ENCODE measurements at places on chromosomes 3 and 15.
A peak's percentile ranks its signal among the peaks of the same experiment; 100 is the strongest.

DNA sequence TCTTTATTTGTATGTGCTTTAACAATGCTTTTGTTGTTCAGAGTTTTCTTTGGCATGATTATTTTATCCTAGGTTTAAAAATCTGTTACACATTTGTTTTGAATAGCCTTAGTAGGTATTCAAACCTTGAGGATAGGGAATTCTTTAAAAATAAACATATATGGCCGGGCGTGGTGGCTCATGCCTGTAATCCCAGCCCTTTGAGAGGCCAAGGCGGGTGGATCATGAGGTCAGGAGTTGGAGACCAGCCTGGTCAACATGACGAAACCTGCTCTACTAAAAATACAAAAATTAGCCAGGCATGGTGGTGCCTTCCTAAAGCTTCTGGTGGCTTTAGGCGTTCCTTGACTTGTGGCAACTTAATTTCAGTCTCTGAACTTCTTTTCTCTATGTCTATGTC lies 743.3 kb upstream of the EPHA6 start:
- no peaks in the 10 kb centered on the region for H3K36me3 ChIP-seq
- H3K4me3 ChIP-seq: no peak overlapping the region
- H3K4me1 ChIP-seq: no peaks in the 10 kb centered on the region
- no peak for DNase-seq
- H3K27ac ChIP-seq: no peak overlapping the region

DNA sequence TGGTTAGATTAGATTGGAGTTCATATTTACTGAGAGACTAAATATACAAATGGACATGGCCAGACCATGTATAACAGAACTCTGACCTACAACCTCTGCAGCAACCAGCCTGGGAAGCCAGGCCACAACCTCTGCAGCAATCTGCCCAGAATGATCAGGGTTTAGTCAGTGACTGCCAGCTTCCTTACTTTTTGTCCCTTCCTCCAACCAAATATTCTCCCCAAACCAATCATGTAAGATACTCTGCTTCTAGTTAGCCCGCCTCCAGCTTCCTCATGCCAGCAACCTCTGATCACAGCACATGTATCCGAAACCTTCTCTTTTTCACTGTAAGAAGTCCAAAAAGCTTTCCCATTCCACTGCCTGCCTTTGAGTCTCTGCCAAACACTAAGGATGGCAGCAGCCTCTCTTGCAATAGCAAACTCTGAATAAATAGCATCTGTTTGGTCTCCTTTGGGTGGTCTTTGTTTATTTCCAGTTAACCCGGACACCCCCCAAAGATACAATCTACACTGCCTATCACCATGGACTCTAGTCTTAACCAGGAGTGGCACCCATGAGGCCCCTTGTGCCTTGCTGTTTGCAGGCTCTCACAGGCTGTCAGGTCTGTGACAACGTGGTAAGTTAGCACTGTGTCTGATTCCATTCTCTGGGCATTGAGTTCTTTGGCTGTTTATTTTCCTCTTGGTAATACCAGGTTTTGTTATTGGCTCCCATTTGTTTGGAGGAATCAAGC lies 102.2 kb downstream of the ERC2 start:
- H3K4me1 ChIP-seq: no peaks in the 10 kb centered on the region
- peaks cover 19% of the 10 kb centered on the region for H3K27me3 ChIP-seq
- no peak overlapping the region for H3K27ac ChIP-seq
- DNase-seq: no peak
- H3K4me3 ChIP-seq: no peak overlapping the region

- H3K36me3 ChIP-seq: peaks cover 11% of the 10 kb centered on the region
- no peak for DNase-seq
- peak overlapping the region; percentile 88 for H3K27ac ChIP-seq
- H3K4me3 ChIP-seq: peak overlapping the region; percentile 74
- H3K27me3 ChIP-seq: no peaks in the 10 kb centered on the region
- H3K4me1 ChIP-seq: peaks cover 79% of the 10 kb centered on the region
Observed at GRCh38 chr3:43309372-43310305, 23.3 kb downstream of the SNRK start.

GRCh38 chr3:126816298-126816697 lies 112.3 kb downstream of the CHCHD6 start:
- H3K27ac ChIP-seq: no peak overlapping the region
- H3K27me3 ChIP-seq: no peaks in the 10 kb centered on the region
- H3K4me3 ChIP-seq: no peak overlapping the region
- H3K4me1 ChIP-seq: peaks cover 19% of the 10 kb centered on the region
- DNase-seq: no peak

DNA sequence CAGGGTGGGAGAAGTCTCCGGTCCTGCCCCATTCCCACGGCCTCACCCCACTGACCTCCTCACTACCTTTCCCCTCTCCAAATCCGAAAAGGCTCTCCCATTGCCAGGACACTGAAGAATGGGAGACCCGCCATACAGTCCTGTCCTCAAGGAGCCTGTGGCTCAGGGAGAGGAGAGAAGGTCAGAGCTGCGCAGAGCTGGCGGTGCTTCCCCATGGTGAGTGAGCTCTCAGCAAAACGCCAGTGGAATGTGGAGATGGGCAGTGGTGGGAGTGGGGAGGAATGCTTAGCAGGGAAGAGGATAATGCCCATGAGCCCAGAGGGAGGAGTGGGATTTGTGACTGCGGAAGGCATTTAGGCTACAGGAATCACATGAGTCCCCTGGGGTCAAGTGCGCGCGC lies 20.1 kb downstream of the FAM43A start:
- H3K4me1 ChIP-seq: no peaks in the 10 kb centered on the region
- no peaks in the 10 kb centered on the region for H3K27me3 ChIP-seq
- no peaks in the 10 kb centered on the region for H3K36me3 ChIP-seq
- H3K27ac ChIP-seq: no peak overlapping the region
- no peak for DNase-seq

DNA sequence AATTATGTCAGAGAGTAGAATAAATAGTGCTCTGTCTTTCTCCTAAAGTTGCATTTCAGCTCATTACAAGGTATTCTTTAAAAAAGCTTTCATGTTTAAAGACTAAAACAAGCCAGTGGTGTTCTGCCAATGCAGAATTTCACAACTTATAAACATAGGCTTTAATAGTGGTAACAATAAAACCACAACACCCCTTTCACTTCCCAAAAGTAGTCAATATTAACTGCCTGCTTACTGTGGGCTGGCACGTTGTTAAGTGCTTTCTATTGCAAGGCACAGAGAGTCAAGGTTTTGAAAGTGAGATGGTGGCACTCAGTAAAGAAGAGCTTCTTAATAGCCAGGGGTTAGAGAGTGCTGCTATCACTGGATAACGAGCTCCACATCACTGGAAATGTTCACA lies 8.4 kb upstream of the RTP1 start:
- H3K27ac ChIP-seq: no peak overlapping the region
- H3K4me1 ChIP-seq: no peaks in the 10 kb centered on the region
- no peak overlapping the region for H3K4me3 ChIP-seq

DNA sequence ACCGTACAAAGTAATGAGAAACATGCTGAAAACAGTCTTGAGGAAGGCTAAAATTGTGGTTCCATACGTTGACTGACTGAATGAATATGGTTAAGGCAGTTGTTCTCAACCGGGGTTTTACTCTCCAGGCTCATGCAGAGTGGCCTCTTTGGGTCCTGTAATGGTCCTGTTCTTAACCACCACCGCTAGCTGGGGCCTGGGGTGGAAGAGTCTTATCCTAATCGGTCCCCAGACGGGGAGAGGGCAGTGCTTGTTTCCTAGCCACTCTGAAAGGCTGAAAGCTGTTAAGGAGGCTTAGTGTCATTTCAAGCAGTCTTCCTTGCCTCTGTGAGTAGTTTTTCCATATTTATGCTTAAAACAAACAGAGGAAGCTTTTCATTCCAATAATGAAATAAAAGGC lies 32.0 kb downstream of the SELENOT start:
- no peaks in the 10 kb centered on the region for H3K36me3 ChIP-seq
- no peaks in the 10 kb centered on the region for H3K27me3 ChIP-seq
- DNase-seq: no peak
- H3K4me1 ChIP-seq: peaks cover 25% of the 10 kb centered on the region
- no peak overlapping the region for H3K4me3 ChIP-seq
- peak overlapping the region; percentile 76 for H3K27ac ChIP-seq

- DNase-seq: no peak
- H3K36me3 ChIP-seq: no peaks in the 10 kb centered on the region
- no peak overlapping the region for H3K27ac ChIP-seq
- peaks cover 1% of the 10 kb centered on the region for H3K4me1 ChIP-seq
- H3K4me3 ChIP-seq: no peak overlapping the region
Observed at GRCh38 chr15:78983146-78983918, 38.5 kb upstream of the CTSH start.

All from naive thymus-derived CD8-positive, alpha-beta T cell (primary cell).